ENCODE measurements at places on chromosomes 1 and 21.

DNA sequence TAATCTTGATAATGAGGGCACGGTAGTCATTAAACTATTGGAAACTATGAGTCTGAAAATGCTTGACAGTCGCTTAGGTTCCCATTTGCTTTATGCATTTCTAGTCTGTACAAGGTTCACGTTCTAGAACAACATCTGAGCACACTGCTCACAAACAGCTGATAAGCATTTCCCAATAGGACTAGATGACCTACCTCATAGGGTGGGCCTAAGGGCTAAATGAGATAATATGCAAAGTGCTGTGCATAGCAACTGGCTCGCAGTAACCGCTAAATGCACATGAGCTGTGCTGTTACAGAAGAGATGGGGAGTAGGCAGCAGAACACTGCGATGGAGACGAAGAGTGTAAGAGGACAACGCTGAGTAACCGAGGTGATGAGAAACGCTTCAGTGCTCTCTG lies 628.0 kb downstream of the SMYD3 start:
- DNase-seq, result no peak

DNA sequence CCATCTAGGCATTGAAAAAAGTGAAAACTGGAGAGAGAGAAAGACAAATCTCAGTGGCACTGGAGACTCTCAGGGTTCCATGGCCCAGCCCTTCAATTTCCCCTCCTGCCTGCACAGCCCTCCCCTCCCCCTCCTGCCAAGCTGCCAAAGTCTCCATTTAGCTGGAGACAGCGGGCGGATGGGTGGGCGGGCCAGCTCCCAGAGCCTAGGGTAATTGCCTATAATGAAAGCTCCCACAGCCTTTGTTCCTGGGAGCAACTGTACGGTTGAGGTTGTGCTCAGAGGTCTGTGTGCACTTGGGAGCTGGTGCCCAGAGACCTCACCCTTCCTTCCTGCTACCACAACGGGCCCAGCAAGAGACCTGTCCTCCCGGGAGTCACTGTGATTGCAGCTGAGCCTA lies 89.6 kb downstream of the NAV1 start:
- no peak for DNase-seq

DNA sequence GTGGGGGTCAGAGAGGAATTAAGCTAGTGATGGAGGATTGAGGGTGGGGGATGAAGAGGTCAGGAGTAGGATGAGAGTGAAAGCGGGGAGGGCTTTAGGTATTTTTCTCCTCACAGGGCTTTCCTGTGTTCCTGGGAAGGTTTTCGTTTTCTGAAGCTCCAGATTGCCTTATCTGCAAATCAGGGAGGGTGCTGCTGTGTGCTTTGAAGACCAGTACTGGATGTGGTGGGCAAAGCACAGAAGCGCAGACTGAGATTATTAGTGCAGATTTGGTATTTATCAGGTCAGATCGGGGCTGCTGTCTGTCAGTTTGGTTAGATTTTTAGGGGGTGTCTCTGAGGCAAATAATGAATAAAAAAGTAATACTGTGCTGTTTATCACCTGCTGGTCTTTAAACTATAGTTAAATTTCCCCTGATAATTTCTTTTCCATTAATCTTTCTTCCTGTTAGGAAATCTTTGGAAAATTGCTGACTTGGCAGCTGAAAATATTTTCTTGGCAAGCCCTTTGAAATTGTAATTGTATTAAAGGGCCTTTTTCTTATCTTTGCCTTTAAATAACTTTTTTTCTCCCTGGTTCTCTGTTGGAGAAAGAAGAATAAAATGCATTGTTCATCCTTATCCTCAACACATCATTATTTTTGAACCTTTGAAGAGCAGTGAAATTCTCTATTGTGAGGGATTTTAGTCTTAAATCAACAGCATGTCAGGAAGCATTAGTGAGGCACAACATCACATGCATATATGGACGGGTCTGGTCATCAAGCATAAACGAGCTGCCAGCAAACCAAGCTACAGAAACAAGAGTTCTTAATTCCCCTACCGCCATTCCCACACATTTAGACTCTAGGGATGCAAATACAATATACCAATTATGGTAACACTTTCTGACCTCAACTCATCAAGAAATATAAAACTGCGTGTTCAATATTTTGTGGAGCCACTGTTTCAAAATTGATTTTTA lies 139.6 kb downstream of the S1PR1 start:
- no peak for DNase-seq

GRCh38 chr1:87648323-87649119 lies 319.8 kb downstream of the LMO4 start:
- DNase-seq, result no peak

DNA sequence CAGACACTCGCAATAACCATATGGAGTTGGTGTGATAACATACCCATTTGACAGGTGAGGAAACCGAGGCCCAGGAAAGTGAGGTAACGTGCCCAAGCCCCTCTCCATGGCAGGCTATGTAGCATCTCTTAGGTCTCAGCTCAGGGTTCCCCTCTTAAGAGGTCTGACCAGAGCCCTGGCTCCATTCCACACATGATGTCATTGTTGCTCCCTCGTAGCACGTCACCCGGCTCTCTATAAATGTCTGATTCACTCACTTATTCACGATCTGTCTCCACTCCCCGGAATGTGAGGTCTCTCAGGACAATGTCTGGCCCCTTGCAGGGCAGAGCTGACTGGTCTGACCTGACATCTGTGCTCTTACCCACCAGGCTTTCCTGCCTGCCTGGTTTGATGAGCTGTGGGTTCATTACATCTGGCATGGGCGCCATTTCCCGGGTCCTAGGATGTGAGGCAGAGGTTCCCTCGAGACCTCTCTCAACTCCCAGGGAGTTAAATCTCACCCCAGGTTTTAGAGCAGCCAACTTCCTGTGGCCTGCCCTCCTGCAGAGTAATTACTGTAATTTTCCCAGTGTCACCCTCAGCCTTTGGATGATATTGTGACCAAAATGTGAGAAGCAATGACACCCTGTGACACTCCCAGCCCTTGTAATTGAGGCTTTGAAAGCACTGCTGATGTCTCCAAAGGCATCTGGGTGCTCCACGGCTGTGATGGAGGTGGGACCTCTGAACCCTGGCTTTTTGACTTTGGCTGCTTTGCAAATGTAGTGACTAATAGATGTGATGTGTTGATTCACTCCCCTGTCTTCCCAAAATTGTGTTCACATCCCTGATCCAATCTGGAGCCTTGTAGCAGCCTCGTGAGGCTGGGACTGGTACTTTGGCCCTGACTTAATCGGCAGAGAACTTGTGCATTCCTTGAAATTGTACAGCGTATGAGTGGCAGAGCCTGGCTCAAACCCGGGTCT lies 10.6 kb downstream of the ACTL8 start:
- DNase-seq, result no peak

DNA sequence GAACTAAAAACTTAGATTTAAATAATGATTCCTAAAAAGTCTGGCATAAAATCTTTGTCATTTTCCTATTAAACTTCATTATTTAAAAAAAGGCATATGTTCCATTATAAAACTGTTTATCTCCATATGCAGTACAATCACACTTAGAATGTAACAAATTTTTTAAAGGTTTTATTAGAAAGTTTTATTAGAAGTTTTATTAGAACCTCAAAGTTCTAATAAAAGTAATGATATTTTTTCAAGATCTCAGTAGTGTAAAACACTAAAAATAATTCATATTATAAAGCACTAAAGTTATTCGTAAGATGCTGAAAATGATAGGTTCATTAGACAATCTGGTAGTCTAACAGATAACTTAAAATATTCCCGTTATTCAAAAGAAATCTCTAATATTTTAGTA lies 43.6 kb downstream of the ACBD6 start:
- no peak for DNase-seq

DNA sequence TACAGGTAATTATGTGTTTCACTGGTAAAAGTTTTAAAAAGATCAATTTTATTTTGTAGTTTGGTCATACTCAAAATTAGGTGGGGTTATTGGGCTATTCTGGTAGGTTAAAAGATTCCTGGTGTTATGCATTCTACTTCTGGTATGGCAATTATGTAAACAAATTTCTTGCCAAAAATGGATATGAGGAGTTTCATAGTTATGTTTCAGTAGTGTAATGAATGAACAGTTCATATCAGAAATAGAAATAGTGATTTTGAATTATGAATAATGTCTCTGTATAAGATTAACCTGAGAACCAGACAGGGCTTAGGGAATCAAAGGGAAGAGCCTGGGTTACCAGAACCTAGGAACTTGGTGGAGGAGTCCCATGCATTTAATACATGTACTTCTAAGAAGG lies 15.9 kb downstream of the ATF6 start:
- DNase-seq, result no peak

DNA sequence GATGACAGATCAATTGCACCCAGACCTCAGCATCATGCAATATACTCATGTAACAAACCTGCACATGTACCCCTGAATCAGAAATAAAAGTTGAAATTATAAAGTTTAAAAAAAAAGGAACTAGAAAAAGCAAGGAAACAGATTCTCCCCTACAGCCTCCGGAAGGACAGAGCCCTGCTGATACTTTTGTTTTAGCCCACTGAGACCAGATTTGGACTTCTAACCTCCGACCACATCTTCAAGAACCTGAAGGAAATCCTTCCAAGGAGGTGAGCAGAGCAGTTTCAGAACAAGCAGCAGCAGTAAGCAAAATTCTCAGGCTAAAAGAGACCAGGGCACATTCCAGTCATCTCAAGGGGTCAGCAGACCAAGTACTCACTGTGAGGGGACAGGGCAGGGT lies 54.5 kb downstream of the TM2D1 start:
- DNase-seq, result no peak
